Fibroblast of lung (primary cell): ENCODE measurements at places on chromosomes 11 and 22. TPM values are rescaled to one million over a fixed set of nuclear protein-coding genes. Genes with fewer than 3 reads are reported as not detected.
A peak's percentile ranks its signal among the peaks of the same experiment; 100 is the strongest.

DNA sequence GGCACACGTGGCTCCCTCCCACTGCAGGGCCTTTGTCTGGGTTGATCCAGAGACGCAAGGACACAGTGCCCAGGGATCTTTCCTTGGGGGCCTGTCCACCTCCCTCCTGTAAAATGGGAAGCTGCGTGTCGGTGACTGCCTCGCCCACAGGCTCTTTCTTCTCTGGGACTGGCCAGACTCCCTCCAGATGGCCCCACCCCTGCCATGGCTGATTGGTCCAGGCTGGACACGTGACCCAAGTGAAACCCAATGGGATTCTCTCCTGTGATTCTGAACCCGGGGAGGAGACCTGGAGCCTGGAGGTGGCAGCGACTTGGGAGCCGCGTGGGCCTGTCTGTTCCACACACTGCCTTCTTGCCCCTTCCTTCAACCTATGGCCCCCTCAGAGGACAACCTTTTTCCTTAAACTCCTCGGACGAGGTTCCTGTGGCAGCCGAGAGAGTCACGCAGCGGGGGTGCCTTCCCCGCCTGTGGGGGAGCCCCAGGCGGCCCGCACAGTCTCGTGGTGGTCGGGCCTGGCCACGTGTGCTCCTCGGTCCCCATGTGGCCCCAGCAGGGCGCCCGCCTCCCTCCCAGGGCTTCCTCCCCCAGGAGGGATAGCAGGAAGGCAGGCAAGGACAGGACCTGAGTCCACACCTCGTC, 12.4 kb upstream of the MPPED1 start:
- no peaks in the 10 kb centered on the region for H3K4me1 ChIP-seq
- H3K4me3 ChIP-seq = no peak overlapping the region
- no peaks in the 10 kb centered on the region for H3K27me3 ChIP-seq
- no peak overlapping the region for H3K27ac ChIP-seq

GRCh38 chr11:68524681-68525080, 64.1 kb downstream of the PPP6R3 start:
- peaks cover 3% of the 10 kb centered on the region for H3K36me3 ChIP-seq
- no peak overlapping the region for H3K27ac ChIP-seq
- no peak for DNase-seq
- no peaks in the 10 kb centered on the region for H3K27me3 ChIP-seq

DNA sequence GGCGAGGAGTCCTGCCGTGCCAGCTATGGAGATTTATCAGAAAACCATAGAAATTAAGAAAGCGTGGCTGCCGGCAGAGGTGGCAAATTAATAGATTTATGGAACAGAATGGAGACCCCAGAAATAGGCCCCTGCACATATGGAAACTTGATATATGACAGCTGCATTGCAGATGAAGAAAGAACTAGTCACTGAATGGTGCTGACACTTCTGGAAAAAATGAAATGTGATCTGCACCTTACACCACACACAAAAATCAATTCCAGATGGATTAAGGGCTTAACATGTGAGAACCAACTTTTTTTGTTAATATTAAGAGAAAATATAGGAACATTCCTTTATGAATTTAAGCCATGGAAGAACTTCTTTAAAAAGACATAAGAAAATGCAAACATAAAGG, 40.3 kb upstream of the TSKU start:
- H3K27me3 ChIP-seq = peaks cover 7% of the 10 kb centered on the region
- no peaks in the 10 kb centered on the region for H3K36me3 ChIP-seq
- no peak overlapping the region for H3K27ac ChIP-seq
- no peak overlapping the region for H3K4me3 ChIP-seq
- H3K4me1 ChIP-seq = peaks cover 6% of the 10 kb centered on the region

DNA sequence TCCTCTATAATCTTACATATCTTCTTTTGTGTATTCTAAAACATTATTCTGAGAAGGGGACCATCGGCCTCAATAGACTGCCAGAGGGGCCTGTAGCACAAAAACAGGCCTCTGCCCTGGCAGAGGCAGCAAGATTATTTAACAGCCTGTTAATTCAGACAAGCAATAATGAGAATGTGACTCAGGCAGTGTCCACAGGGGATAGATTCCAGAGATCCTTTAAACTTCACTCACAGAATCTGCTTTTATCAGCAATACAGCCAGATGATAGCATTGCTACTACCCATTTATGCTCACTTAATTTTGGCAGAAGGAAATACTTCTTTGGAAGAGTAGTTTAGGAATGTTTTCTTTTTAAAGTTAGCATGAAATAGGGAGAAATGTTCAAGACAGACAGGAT, 44.9 kb downstream of the AAMDC start:
- H3K27me3 ChIP-seq = no peaks in the 10 kb centered on the region
- no peaks in the 10 kb centered on the region for H3K36me3 ChIP-seq
- H3K27ac ChIP-seq = no peak overlapping the region
- DNase-seq = no peak
- H3K4me1 ChIP-seq = no peaks in the 10 kb centered on the region

GRCh38 chr22:29598684-29599020, 4.8 kb upstream of the NF2 start:
- H3K4me3 ChIP-seq = no peak overlapping the region
- no peak for DNase-seq
- no peak overlapping the region for H3K27ac ChIP-seq
- no peaks in the 10 kb centered on the region for H3K27me3 ChIP-seq

- DNase-seq = no peak
- no peaks in the 10 kb centered on the region for H3K27me3 ChIP-seq
- H3K36me3 ChIP-seq = no peaks in the 10 kb centered on the region
- no peak overlapping the region for H3K27ac ChIP-seq
- H3K4me1 ChIP-seq = no peaks in the 10 kb centered on the region
Observed at GRCh38 chr22:34841911-34842310, 224.0 kb upstream of the ISX start.

DNA sequence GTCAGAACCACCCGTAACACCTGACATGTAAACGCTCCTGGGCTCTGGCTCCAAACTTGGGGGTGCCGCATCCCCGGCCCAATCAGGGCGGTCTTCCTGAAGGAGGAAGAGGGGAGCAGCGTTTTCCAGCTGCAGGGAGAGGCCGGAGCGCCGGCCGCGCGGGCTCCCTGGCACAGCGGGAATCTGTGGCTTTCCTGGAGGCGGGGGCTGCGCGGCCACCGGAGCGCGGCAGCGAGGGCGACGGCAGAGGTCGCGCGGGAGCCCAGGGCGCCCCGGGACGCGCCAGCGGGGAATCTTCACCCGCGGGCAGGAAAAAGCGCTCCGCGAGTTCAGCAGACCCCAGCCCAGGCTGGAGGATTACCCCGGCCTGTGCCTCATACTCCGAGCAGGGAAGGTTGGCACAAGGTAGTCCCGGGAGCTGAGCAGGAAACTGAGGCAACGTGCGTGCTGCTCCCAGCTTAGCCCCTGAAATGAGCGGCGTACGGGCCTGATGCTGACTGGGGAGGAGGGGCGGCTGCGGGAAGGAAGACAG, 600 bp upstream of the ESAM start:
- H3K4me1 ChIP-seq = peaks cover 9% of the 10 kb centered on the region
- H3K36me3 ChIP-seq = peaks cover 2% of the 10 kb centered on the region
- no peak overlapping the region for H3K27ac ChIP-seq
- peaks cover 3% of the 10 kb centered on the region for H3K27me3 ChIP-seq

DNA sequence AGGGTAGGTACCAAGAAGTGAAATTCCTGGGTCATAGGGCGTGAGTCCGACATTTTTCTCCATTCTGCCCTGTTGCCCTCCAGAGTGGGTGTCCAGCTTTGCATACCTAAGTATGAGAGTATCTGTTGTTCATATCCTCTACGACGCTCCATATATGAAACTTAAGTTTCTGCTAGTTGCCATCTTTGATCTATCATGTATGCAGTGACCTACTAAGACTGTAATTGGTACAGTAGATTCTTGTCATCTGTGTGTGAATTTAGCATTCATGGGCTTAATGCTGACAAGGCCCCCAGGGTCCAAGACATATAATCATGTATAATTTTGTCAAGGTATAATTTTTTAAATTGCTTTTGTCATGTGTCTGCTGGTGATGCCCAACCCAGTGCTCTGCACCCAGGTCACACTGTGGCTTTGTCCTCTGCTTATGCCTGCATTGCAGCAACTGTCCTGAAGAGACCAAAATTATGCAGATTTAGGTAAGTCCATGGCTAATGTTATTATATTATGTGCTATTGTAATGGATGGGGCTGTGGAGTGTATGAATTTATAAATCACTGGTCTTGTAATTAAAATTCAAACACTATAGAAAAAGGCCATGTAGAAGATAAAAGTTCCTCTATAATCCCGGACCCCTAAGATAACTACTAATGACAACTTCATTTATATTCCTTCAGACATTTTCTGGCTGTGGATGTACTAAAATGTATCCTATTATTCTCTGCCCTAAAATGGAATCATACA, 12.2 kb downstream of the NEAT1 start:
- H3K4me1 ChIP-seq = peaks cover 5% of the 10 kb centered on the region
- peak; percentile 45 for DNase-seq
- H3K27ac ChIP-seq = peak overlapping the region; percentile 35

- H3K27me3 ChIP-seq = no peaks in the 10 kb centered on the region
- H3K4me1 ChIP-seq = no peaks in the 10 kb centered on the region
- peaks cover 9% of the 10 kb centered on the region for H3K36me3 ChIP-seq
Observed at GRCh38 chr11:65504674-65505465, 6.0 kb downstream of the MALAT1 start.

- no peaks in the 10 kb centered on the region for H3K27me3 ChIP-seq
- H3K4me1 ChIP-seq = no peaks in the 10 kb centered on the region
- no peaks in the 10 kb centered on the region for H3K36me3 ChIP-seq
Observed at GRCh38 chr11:9025101-9025850, 21.5 kb upstream of the NRIP3 start.

The SDF2L1 gene
- total RNA-seq = 13.2 and 14.6 TPM in 2 replicates

The SELENOH gene
- 93.0 and 99.1 TPM in 2 replicates for total RNA-seq

The TP53AIP1 gene
- not detected in 2 replicates for total RNA-seq

The LRRC75B gene
- total RNA-seq = 5.6 and 7.9 TPM in 2 replicates

The OVOL1 gene
- not detected in 2 replicates for total RNA-seq

The PATE4 gene
- not detected in 2 replicates for total RNA-seq

The MS4A12 gene
- not detected in 2 replicates for total RNA-seq
